ENCODE measurements at places on chromosomes 1 and 21. TPM values are rescaled to one million over a fixed set of nuclear protein-coding genes. Genes with fewer than 3 reads are reported as not detected.

Gene TDRD5
- 0.03 TPM for total RNA-seq

Gene RPL22
- total RNA-seq = 426 TPM

Gene IQGAP3
- 19.1 TPM for total RNA-seq

Gene NBPF4
- 0.08 TPM for total RNA-seq

Gene LENEP
- not detected for total RNA-seq

Gene C1orf116
- 6.3 TPM for total RNA-seq

Gene CD1C
- not detected for total RNA-seq

Gene ABCA4
- 0.09 TPM for total RNA-seq

Gene TSPAN1
- 3.0 TPM for total RNA-seq

Gene SIK1
- 16.4 TPM for total RNA-seq

Gene ITGB2
- 0.85 TPM for total RNA-seq

Gene OR4F29
- total RNA-seq = not detected

Gene PDZK1
- total RNA-seq = 0.95 TPM

Gene OR2T35
- total RNA-seq = not detected

Gene OR2L2
- not detected for total RNA-seq

Gene TNFRSF4
- total RNA-seq = 0.13 TPM

Gene ALPL
- 0.51 TPM for total RNA-seq

Gene CHAF1B
- total RNA-seq = 11.4 TPM

Gene LRRC3
- 2.0 TPM for total RNA-seq

Gene LORICRIN
- not detected for total RNA-seq

Gene SMG7
- 37.7 TPM for total RNA-seq

Gene RGS1
- total RNA-seq = not detected

Gene LCE1C
- total RNA-seq = not detected

Gene SMIM1
- 1.4 TPM for total RNA-seq

Gene LCE1A
- not detected for total RNA-seq

Gene PARK7
- 347 TPM for total RNA-seq

Gene OLIG2
- total RNA-seq = 0.07 TPM

Gene GSTM1
- total RNA-seq = not detected

Gene LHX8
- total RNA-seq = 1.0 TPM

Gene RGS16
- 0.16 TPM for total RNA-seq

Gene SLC1A7
- not detected for total RNA-seq

Gene IQCC
- total RNA-seq = 1.8 TPM

Gene TIE1
- total RNA-seq = not detected

Gene OR10J1
- total RNA-seq = not detected

Gene FCGR1A
- not detected for total RNA-seq

Gene PRXL2B
- 24.3 TPM for total RNA-seq

Gene NRIP1
- 7.1 TPM for total RNA-seq

Gene LRRC38
- total RNA-seq = 0.11 TPM

Gene LCE1B
- total RNA-seq = not detected

Gene RASAL2
- 18.2 TPM for total RNA-seq

Gene KMO
- total RNA-seq = 0.68 TPM

Gene GOLT1A
- 3.3 TPM for total RNA-seq

Gene CDCP2
- not detected for total RNA-seq

Gene SERINC2
- total RNA-seq = 29.7 TPM

Gene DMRTA2
- total RNA-seq = 0.10 TPM

Gene CSMD2
- 0.02 TPM for total RNA-seq

Gene ACP6
- 14.3 TPM for total RNA-seq

Gene KCNK1
- total RNA-seq = 19.5 TPM

Gene RGS8
- not detected for total RNA-seq

Gene GJA8
- total RNA-seq = not detected

Data from A549 treated with AZD2906 at 1 μM for 4 hours (cell line).